Activated CD4-positive, alpha-beta T cell treated with anti-CD3 and anti-CD28 coated beads, Interleukin-2, Interleukin-6, amounts not matched to agents 100 ng/mL and 50 ng/mL, durations not matched to agents 16 hours and 8 hours (primary cell): ENCODE measurements at places on chromosomes 2 and 18.
A peak's percentile ranks its signal among the peaks of the same experiment; 100 is the strongest.

- peak; percentile 69 for DNase-seq
Observed at GRCh38 chr2:37648331-37649011, 23.0 kb downstream of the CDC42EP3 start.

DNA sequence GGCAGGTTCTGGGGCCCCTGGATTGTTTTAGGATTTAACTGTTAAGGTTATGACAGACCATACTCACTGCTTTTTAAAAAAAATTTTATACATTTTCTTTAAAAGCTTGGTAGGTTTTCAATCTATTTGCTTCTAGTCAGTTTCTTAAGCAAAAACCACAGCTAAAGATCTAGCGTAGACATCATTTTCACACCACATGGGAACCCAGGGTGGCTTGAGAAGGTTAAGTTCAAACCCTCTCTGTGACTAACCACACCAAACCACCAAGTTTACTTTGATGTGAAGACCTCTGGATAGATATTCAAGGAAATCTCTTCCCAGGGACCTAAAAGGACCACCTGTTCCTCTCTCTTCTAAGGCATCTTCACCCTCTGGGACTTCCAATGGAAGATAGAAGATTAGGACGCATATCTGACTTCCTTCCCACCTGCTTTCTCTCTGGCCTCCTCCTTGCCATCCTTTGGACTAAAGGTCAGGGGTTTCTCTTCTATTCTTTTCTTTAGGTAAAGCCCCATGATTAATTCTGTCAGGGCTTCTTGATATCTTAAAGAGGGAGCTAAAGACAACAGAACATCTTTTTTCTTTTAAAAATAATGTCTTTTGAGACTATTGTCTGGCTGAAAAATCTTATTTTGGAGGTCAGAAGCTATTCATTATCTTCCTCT lies 32.3 kb downstream of the FOSL2 start:
- peak; percentile 27 for DNase-seq

DNA sequence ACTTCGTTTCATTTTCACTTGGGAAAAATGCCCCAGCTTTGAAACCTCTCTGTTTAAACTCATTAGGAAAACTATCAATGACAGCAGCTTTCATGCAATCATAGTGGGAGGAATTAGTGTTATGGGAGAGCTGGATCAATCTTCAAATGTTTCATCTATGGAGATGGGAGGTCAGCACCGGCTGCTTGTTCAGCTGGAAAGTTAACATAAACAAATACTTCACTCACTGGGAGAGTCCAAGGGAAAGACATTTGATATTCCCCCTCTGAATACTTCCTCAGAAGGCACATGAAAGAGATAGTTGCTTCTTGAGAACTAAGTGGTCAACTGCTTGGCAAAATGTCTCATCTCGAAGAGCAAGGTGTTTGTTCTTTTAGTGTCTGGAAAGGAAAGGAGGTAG lies 7.3 kb downstream of the LYPD1 start:
- DNase-seq, result no peak

GRCh38 chr18:697800-698199 lies 14.6 kb downstream of the ENOSF1 start:
- no peak for DNase-seq

- no peak for DNase-seq
Observed at GRCh38 chr2:153068052-153068451, 349.6 kb downstream of the ARL6IP6 start.

GRCh38 chr2:29082804-29083495 lies 8.6 kb upstream of the PCARE start:
- DNase-seq, result no peak

DNA sequence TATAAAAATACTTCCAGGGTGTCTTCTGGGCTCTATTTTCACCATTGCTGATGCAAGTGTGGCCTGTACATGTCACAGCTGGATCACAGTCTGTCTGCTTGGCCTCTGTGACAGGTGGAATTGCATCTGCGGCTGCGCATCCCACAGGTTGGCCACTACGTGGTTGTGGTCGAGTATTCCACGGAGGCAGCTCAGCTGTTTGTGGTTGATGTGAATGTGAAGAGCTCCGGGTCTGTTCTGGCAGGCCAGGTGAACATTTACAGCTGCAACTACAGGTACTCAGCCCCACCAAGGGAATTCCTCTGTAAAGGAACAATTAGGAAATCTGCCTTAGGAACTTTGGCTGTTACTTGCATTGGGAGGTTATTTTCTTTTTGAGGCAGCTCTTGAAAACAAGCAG lies 144.5 kb downstream of the LAMA3 start:
- no peak for DNase-seq

DNA sequence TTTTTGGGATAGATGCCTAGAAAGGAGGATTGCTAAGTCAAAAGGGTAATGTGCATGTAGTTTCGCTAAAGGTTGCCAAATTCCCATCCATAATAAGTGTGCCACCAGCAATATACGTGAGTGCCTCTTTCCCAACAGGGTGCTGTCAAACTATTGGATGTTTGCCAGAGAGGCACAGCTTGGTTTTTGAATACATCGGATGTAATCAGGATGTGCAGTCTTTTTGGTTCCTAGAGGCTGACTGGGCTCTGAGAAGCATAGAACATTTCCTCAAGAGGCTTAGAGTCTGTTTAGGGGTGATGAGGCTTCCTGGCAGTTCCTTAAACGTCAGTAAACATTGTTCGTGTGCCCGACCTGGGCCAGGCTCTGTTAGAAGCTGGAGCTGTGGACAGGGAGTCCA lies 28.0 kb downstream of the AGAP1 start:
- no peak for DNase-seq

GRCh38 chr18:41845563-41845962 lies 109.5 kb upstream of the PIK3C3 start:
- DNase-seq, result no peak

DNA sequence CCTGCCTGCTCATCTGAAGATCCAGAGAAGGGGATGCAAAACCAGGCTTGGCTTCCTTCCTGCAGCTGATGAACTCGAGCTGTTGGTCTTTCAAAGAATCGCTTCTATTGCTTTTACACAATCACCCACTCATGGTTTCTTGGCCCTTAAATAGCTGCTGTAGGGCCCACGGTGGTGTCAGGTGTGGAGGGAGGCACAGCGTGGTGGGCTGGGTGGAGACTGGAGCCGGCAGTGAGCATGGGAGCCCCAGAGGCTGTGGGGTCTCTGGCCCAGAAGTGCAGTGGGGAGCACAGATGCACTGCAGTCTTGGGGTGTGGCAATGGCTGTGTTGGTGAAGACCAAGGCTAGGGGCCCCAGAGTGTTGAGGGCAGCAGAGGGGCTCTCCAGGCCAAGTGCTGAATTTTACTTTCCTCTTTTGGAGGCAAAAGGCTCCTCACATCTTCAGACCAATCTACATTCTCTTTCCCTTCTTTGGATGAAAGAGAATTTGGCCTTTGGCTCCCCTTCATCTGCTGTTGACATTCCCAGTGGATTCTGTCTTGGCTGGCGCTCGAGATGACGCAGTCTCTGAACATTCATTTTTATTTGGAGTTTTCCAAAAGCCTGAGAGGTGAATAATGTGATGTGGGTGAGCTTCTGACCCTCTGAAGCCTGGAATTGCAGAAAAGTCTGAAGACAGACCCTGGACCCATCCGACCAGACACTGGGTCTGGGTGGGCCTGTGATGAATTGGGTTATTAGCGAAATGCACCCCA lies 70.1 kb upstream of the ASB18 start:
- DNase-seq, result no peak

DNA sequence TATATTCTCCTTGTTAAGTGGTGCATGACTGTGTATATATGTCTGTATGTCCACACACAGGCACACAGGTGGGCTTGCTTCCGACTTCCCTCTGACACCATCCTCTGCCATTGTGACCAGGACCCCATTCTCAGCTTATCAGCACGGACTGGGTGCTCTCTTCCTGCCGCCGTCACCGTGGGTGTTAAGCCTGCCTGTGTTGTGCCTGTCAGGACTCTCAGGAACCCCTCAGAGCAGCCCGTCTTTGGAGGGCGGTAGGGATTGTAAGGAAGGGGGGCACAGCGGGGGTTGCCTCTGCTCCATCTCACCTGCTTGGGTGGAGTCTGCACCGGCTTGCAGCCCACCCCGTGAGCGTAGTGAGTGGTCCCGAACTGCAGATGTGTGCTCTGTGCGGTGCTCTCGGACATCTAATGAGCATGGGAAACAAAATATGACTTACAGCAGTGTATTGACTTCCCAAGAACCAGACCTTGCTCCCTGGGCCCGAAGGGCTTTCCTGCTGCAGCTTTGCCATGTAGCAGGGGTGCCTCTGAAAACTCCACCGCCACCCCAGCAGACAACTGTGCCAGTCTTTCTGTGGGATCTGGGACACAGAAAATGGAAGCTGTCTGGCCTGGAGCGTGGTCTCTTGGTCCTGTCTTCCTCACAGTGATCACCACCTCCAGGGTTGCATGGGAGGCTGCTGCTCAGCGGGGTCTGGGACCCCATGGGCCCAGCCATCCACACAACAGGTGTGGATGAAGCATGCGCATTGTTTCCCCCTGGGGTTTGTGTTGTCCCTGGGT lies 58.9 kb downstream of the SH3RF3 start:
- no peak for DNase-seq
